ENCODE measurements at places on chromosomes 5 and 9. TPM values are rescaled to one million over a fixed set of nuclear protein-coding genes. Genes with fewer than 3 reads are reported as not detected.

The DBH gene
- total RNA-seq = not detected

The LCN12 gene
- total RNA-seq = 1.7 TPM

The PSIP1 gene
- total RNA-seq = 132 TPM

The SLC9A3 gene
- 1.6 TPM for total RNA-seq

DNA sequence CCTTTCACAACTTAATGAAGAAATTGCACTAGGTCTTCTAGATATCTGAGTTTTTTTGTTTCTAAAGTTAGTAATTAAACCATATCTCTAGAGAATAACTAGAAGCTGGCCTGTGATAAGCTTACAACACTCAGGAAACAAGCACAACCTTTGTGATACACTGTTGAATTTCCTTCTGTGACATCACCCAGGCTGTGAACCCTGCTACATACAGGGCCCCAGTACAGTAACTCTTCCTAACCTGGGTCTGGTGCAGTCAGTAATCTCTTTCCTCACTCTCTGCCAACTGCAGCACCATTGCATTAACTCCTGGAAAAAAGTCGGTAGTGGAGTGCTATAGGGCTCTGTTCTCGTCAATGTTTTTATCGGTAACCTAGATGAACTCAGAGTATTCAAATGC is 10.6 kb upstream of the IGFBPL1 start:
- DNase-seq = no peak
- no peak overlapping the region for H3K4me3 ChIP-seq
- no peak overlapping the region for H3K27ac ChIP-seq
- H3K36me3 ChIP-seq = no peaks in the 10 kb centered on the region

DNA sequence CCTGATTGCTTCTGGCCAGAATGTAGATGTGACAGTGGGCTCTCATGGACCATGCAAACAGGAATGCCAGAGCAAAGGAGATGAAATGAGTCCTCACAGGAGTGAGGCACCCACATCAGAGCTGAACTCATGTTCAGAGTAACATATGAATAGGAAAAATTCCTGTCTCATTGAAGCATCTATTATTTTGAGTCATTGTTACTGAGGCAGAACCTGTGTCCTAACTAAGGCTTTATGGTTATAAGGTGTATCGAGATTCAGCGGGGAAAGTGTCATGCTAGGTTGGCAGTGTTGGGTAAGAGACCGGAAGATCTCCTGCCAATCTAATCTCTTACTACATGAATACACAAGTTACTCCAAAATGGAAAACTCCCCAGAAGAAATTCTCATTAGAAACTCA is 304.1 kb downstream of the TRPM3 start:
- H3K4me1 ChIP-seq = no peaks in the 10 kb centered on the region
- H3K4me3 ChIP-seq = no peak overlapping the region
- H3K27me3 ChIP-seq = no peaks in the 10 kb centered on the region
- no peak overlapping the region for H3K27ac ChIP-seq
- H3K36me3 ChIP-seq = no peaks in the 10 kb centered on the region
- DNase-seq = no peak

DNA sequence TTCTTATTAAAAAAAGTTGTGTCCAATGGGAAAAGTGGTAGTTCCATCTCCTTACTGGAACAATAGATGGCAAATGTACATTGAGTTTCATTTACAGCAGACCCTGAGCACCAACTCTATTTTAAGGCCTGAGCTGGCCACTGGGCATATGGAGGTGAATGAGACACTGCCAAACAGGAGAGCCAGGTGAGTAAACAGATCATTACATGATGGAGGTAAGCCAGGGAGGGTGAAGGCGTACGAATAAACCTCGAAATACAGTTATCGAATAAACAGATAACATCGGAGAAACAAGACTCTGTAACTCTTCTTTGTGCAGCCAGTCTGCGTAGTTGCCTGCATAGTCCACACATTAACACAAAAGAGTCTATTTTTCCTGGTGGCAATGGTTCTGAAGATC is 446.4 kb upstream of the KLF4 start:
- H3K4me3 ChIP-seq = no peak overlapping the region
- no peak for DNase-seq
- no peaks in the 10 kb centered on the region for H3K36me3 ChIP-seq
- H3K4me1 ChIP-seq = no peaks in the 10 kb centered on the region

DNA sequence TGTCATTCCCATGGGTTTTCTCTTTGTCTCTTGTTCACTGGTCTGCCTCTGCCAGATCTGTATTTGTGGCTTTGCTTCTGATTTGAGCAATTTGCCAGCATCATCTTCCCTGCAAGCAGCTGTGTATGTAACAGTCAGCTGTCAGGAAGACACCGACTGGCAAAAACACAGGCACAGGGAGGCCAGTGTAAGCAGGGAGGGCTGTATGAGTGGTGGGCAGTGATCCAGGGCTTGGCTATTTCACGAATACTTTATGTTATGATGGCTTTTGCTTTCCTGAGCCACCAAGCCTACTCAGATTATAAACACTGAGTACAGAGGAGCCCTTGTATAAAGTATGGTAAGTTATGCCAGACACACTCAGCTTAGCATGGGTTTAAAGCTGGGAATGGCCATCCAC is 11.6 kb downstream of the BNIP1 start:
- no peak for DNase-seq
- no peaks in the 10 kb centered on the region for H3K27me3 ChIP-seq
- peaks cover 6% of the 10 kb centered on the region for H3K4me1 ChIP-seq
- H3K36me3 ChIP-seq = peaks cover 33% of the 10 kb centered on the region

GRCh38 chr9:7287065-7287464 is 512.5 kb downstream of the DMAC1 start:
- H3K4me1 ChIP-seq = peaks cover 2% of the 10 kb centered on the region
- H3K27me3 ChIP-seq = peaks cover 24% of the 10 kb centered on the region
- H3K36me3 ChIP-seq = no peaks in the 10 kb centered on the region

- H3K36me3 ChIP-seq = no peaks in the 10 kb centered on the region
- peaks cover 53% of the 10 kb centered on the region for H3K27me3 ChIP-seq
- peaks cover 12% of the 10 kb centered on the region for H3K4me1 ChIP-seq
These were observed 20.1 kb upstream of the MARCHF6 start for GRCh38 chr5:10333154-10334006.

DNA sequence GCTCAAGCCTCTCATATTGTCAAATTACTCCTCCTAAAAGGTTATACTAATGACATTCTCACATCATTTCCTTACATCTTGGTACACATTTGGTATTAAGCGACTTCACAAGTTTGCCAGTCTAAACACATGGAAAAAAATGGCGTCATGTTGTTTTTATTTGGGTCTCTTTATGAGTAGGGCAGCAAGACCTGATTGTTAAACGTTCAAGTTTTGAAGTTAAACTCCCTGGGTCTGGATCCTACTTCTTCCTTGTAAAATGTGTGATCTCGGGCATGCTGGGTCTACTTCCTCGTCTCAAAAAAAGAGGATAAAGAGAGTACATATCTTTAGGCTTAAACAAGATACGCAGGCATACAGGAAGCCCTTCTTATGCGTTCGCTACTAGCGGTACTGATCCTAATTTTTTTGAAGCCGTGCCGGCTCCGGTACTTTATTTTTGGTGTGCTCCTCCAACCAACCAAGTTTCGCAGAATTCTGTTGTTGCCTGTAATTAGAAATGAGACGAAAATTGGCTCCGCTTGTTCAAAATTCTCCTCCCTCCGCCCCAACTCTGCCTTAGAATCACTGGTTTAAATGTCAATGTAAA is 596 bp upstream of the CDC37L1 start:
- no peaks in the 10 kb centered on the region for H3K4me1 ChIP-seq
- peaks cover 6% of the 10 kb centered on the region for H3K36me3 ChIP-seq
- H3K4me3 ChIP-seq = no peak overlapping the region
- no peak overlapping the region for H3K27ac ChIP-seq
- peak; percentile 53 for DNase-seq

GRCh38 chr5:78569441-78569840 is 79.1 kb downstream of the LHFPL2 start:
- no peaks in the 10 kb centered on the region for H3K36me3 ChIP-seq
- no peak overlapping the region for H3K27ac ChIP-seq
- no peak for DNase-seq
- H3K4me3 ChIP-seq = no peak overlapping the region
- peaks cover 3% of the 10 kb centered on the region for H3K4me1 ChIP-seq
